HAP-1 (cell line): ENCODE measurements at places on chromosomes 5 and 9.
A peak's percentile ranks its signal among the peaks of the same experiment; 100 is the strongest.

GRCh38 chr5:126490167-126490940 lies 67.1 kb downstream of the GRAMD2B start:
- DNase-seq: peak; percentile 15

- DNase-seq: no peak
These were observed 750.0 kb upstream of the ZNF608 start for GRCh38 chr5:125496393-125496792.

DNA sequence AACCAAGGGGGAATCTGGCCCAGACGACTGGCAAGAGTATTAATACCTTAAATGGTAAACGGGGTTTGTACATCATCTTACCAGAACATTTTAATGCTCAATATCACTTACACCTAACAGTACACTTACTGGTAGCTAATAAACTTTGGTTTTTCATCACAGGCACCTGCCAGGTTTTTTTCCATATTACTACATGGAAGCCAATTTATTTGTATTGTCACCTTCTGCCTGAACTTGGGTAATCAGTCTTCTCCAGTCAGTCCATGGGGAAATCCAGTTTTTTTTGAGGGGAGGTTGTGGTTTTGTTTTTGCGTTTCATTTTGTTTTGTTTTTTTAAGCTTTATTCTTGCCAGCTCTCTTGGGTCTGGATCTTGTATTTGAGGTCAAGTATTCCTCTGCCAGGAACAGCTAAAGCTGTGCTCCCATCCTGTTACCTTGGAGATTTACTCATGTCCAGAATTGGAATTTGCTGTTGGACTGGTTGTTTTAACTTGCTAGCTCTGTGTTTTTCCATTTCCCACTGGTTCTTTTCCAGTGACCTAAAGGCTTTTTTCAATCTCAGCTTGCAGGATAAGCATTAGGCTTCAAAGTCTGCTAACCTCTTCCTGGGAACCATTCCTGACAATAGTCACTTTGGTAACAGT lies 11.1 kb upstream of the NADK2 start:
- DNase-seq: no peak

DNA sequence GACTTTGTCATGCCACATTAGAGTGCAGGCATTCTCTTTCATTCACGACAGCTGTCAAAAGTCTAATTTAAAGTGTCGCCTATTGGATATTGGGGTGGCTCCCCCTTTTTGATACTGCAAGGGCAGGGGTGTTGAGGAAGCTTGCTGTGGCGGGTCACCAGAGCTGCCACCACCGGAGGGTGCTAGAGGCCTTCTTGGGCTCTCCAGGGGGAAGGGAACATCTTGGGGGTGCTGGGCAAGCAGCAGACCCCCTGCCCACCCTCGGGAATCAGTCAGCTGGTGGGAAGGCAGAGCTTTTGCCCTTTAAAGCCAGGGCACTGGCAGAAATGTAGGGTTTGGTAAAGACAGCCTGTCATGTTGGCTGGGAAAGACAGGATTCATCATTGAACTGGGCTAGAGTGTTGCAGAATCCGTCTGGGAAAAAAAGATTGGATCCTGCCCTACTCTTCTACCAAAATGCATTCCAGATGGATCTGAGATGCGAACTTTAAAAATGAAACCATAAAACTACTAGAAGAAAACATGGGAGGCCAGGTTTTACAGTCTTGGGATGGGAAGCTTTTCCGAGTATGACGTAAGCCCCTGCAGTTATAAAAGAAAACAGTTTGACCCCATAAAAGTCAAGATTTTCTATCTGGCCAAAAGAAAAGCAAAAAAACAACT lies 22.3 kb downstream of the COL5A1 start:
- DNase-seq: no peak

GRCh38 chr5:142641711-142642110 lies 44.2 kb downstream of the FGF1 start:
- no peak for DNase-seq
